ENCODE measurements at places on chromosomes 4 and X.

DNA sequence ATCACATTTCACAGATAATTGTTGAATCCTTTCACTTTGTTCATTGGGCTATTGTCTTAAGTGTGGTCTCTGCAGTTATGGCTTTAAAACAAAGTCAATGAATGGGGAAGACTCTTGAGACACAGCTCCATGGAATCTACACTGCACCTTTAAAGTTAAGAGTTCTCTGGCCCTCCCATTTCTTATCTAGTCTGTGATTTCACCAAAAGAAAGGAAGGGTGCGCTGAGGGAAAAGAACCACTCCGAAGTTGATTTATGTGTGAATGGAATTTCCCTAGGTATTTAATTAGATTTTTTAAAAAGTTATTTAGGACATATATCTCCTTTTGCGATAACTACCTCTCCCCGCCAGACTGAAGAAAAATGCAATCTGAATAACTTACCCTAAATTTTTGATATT is 2.5 kb downstream of the SEPTIN11 start:
- DNase-seq = no peak

DNA sequence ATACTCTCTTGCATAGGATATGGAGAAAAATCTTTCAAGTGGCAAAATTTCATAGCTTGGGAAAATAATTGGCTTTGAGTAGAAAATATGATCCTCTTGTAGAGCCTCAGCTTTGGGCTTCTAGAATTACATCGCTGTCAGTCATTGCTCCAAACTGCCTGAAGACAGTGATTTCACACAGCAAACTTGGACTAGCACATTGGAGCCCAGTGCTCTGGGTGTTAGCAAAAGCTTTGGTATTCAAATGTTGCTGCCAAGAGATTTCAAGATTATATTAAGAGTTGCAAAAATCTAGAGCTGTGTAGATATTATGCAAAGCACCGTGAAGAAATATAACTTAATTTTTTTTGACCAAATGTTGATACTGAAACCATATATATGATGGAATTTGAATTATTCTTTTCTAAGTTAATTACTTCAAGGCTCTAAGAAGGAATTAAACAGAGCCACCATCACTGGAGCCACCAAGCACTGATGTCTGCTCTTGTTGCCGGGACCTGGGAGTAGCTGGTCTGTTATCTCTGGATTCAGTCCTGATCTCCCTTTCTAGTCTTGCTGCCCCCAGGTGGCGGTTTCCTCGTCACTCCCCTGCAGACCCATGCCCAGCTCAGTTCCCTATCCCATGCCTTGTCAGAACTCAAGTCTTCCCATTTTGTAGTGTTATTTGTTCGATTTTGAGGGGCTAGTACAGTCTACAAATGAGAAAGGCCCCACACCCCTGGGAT is 260.7 kb upstream of the SFRP2 start:
- DNase-seq = peak; percentile 69

- peak; percentile 71 for DNase-seq
Observed at GRCh38 chr4:66178906-66179305, 508.6 kb upstream of the EPHA5 start.

- peak; percentile 59 for DNase-seq
Observed at GRCh38 chrX:130174045-130174704, 2.4 kb downstream of the RAB33A start.

DNA sequence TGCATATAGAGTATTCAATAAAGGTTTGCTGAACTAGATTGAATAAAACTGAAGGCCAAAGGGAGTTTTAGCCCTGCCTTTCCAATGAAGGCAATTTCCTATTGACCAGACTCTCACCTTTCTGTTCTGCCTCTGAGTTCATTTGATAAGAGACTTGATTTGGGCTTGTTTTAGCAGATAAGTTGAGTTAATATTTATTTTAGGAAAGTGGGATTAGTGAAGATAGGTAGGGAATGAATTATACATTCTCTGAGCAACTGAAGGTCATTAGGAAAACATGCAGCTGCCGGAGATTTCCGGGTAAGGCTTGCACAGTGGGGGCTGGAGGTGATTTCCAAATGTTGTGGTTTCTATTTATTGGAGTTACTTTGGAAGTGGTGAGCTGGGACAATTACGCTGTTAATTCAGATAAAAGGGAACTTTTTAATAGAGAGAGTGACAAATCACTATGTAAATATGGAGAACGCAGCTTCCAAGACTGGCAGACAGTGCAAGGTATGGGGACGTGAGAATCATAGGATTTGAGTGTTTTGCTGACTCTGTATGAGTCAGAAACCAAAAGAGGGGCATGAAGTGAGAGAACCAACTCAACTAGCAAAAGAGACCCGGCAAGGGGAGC is 553.6 kb upstream of the BOD1L1 start:
- DNase-seq = no peak

DNA sequence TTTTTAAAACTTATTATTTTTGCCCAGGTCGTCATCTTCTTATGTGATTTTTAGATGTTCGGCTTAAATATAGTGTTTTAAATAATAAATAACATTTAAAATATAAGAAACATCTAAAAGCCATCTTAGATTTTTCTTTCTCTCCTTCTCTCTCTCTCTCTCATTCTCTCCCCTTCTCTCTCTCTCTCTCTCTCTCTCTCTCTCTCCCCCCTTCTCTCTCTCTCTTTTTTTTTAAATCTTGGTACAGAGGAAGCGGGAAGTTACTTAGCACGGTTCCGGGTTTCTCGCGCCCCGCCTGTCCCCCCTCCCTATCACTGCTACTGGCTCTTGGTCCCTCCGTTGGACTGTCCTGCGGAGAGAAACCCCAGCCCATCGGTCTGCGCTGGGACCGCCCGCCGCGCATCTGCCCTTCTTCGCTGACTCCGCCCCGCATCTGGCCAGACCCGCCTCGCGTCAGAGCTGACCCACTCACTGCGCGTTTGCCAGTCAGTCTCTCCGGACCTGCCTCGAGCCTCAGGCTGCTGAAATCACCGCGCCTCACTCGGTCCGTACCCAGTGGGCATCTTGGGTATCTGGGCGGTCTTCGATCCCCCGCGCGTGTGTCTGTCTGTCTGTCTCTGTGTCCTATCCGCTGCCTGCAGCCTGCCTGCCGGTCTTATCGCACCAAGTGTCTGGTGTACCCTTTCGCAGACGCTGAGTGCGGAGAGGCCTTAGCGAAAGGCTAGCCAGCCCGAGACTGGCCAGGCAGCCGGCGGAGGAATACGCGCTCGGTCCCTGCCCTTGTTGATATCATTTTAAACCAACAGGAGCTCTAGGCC is at the start of gene PABPC5:
Gene PABPC5 (plus strand): TSS at position 489 of the 818 bp plus-strand sequence. CDS start 739 bp downstream, outside the sequence.
- peak; percentile 78 for DNase-seq

- DNase-seq = peak; percentile 0
Observed at GRCh38 chrX:121635141-121635540, 587.7 kb downstream of the GLUD2 start.

GRCh38 chrX:130552444-130553073 is 150.8 kb downstream of the RBMX2 start:
- no peak for DNase-seq

DNA sequence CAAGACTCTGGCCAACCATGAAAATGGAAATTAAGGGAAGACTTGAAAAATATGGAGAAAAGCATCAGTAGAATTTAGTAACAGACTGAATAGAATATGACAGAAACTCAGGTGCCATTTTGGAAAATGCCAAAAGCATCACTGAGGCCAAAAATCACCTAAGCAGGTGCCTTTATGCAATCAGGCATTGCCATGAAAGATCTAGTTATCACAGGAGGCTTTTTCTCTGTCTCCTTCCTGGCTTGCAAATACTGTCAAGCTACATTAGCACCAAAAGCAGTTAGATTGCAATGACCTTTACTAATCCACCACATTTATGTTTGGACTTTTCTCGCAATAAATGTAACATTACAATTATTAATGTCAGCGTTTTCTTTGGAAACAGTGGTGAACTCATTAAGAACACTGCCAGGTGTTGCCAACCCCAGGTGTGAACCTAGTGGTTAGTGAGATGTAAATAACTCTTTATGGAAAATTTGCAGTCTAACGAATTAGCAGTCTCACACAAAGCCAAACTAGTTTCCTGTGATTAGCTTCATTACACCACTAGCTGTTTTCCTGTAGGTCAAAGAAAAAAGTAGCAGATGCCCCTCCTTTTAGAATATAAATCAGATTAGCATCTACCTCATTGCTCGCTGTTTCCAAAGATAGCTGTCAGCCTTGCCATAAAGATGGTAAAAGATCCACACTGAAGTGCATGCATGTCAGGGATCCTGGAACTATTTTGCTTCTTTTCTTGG is 1568.4 kb upstream of the TENM3 start:
- no peak for DNase-seq

DNA sequence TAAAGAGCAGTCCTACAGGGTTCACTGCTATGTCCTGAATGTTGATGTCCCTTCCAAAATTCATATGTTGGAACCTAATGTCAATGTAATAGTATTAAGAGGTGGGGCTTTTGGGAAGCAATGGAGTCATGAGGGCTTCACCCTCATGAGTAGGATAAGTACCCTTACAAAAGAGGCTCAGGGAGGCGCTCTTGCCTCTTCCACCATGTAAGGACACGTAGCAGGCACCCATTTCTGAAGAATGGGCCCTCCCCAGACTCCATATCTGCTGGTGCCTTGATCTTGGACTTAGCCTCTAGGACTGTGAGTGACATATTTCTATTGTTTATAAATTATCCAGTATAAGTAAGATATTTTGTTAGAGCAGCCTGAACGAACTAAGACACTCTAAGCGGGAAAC is 15.8 kb downstream of the MED28 start:
- no peak for DNase-seq

All from myocyte (in vitro differentiated cells).